ENCODE measurements at places on chromosomes 3 and 15.
A peak's percentile ranks its signal among the peaks of the same experiment; 100 is the strongest.

DNA sequence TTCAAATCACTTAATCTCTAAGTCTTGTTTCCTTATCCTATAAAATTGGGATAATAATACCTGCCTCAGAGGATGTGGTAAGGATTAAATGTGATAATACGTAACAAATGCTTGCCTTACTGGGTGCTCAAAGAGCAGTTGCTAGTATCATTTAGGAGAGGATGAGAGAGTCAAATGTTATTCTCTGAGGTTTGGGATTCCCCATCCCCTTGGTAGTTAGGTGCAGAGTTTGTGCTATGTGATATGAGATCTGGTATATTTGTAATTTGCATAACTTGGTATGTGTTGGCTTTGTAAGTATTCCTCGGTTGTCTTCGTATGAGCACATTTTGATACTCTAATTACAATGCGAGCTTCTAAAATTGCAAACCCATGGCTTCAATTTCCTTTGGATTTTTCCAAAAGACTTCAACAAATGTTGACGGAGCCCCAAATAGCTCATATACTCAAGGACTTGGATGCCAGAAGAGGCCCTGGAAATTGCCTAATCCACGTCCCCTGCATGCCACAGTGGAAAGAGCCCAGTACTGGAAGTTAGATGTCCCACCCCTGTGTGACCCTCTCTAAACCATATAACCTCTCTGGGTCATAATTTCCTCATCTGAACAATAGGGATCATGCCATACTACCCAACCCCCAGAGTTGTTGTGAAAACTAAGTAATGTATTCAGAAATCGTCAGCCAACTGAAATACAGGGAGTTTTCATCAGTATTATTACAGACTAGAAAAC lies 85.0 kb downstream of the FBN1 start:
- DNase-seq: no peak

- peak; percentile 74 for DNase-seq
Observed at GRCh38 chr15:56491110-56491722, 26.3 kb upstream of the MNS1 start.

GRCh38 chr15:101637038-101637437 lies 15.1 kb downstream of the TM2D3 start:
- no peak for DNase-seq

DNA sequence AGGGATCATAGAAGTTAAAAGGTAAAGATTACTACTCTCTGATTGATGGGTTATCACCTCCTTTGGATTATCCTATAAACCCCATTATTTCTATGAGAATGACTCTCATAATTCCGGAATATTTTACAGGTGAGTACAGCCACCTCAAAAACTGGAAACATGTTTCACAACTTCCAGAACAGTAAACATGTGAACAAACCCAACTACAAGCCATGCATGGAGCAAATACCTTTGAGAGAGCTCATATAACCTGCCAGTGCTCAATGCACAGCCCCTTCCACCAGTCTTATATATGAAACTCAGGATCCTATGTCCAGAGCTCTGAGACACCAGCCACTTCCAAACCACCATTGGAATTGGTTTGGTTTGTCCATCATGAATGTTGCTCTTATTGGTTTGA lies 208.0 kb downstream of the MECOM start:
- no peak for DNase-seq

DNA sequence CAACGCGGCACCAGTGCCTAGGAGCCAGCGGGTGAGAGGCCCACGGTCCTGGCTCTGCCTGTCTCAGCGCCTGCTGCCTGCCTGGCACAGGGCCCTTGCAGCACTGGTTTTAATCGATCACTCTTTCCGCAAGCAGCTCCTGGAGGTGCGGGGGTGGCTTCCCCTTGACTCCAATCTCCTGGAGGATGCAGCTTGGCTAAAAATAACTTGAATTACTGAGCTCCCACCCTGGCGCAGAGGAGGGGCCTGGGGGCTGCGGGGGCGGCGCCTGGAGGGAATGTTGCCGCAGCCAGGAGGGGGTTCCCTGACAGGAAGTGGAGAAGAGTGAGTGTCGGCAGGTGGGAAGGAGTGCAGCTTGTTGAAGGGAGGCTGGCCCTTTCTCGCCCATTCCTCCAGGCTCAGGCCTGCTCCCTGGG lies 9.9 kb upstream of the RPL29 start:
- no peak for DNase-seq
